ENCODE measurements at places on chromosomes 12 and 14.

- no peak for DNase-seq
These were observed 50.9 kb downstream of the IGF1 start for GRCh38 chr12:102429211-102430154.

GRCh38 chr12:8047842-8048241, 15.3 kb downstream of the FOXJ2 start:
- DNase-seq, result no peak

GRCh38 chr14:22226381-22226780, 362.6 kb downstream of the DAD1 start:
- DNase-seq, result peak; percentile 57

DNA sequence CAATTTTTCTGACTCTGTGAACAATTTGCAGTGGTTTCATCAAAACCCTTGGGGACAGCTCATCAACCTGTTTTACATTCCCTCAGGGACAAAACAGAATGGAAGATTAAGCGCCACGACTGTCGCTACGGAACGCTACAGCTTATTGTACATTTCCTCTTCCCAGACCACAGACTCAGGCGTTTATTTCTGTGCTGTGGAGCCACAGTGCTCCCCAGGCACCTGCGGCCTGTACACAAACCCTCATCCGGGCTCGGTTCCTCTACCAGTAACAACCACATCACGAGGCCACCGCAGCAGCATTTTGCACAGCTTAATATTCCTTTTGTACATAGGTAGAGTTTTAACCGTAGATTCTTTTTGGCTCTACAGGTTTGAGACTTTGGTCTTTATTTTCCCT, 397.4 kb upstream of the OR4E1 start:
- DNase-seq, result peak; percentile 28

DNA sequence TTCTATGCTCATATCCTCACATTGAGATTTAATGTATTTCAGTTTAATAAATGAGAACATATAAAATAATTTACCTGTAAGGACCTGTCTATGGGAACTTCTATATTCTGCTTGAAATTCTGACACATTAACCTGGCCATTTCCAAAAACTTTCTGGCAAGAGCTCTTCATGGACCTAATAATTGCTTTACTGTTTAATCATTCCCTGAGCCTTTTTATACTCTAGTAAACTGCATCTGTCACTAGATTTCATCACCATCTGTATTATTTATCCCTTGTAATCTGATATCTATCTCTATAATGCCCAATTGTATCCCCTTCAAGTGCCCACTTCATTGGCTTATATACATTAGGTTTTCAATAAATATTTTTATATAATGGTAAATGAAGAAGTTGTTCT, 327.7 kb downstream of the RAD51B start:
- DNase-seq, result no peak

DNA sequence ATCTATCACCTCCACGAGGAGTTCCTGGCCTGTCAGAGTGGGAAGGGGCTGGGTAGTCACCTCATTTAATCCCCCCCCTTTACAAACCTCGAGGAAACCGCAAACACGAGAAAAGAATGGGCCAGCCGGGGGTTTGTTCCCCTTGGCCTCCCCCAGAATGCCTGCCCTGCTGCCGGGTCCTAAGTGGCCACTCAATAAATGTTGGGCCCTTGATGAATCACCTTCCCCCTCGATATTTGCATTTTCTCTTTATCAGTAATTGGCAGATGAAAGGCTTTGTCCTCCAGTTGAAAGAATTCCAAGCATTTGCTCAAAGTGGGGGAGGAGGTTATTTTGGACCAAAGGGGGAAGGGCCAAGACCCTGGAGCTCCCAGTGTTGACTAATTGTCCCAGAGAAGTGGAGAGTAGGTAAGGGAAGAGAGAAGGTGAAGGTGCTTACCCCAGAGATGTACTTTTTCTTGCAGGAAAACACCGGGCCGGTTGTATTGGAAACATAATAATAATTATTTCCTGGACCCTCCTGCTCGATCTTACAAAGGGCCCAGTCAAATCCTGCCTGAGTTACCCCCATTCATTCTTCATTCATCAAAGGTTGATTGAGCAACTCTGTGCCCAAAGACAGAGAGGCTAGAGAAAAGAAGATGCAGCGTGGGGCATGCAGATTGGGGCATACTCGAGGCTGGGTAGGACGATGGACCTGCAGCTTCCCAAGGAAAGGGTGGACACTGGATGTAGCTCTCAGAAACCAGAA, 1.9 kb upstream of the KDM2B start:
- no peak for DNase-seq

- no peak for DNase-seq
These were observed 217.3 kb downstream of the C12orf75 start for GRCh38 chr12:105547786-105548185.

- no peak for DNase-seq
These were observed 266.4 kb downstream of the SSPN start for GRCh38 chr12:26461776-26462175.

DNA sequence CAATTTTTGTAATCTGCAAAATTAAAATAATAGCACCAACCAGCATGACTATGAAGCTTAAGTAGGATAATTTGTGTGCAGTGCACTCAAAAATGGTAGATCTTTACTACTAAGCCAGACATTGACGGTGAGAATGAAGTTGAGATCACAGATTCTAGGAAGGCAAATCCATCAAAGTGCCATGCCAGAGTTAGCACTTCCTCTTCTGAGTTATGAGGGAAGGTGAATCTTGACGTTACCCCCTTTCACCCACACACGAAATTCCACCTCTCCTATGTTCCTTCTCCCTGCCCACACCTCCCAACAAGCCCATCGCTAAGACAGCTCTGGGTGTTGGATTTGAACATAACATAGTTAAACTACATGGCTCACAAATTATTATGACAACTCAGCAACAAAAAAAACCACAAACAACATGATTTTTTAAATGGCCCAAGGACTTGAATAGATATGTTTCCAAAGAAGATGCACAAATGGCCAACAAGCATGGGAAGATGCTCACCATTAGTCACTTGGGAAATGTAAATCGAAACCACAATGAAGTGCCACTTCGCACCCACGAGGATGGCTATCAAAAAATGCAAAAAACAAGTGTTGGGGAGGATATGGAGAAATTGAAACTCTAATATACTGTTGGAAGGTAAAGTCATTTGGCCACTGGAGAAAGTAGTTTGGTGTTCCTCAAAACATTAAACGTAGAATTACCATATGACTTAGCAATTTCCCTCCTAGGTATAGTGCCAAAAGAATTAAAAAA, 119.3 kb upstream of the RAP1B start:
- DNase-seq, result no peak

DNA sequence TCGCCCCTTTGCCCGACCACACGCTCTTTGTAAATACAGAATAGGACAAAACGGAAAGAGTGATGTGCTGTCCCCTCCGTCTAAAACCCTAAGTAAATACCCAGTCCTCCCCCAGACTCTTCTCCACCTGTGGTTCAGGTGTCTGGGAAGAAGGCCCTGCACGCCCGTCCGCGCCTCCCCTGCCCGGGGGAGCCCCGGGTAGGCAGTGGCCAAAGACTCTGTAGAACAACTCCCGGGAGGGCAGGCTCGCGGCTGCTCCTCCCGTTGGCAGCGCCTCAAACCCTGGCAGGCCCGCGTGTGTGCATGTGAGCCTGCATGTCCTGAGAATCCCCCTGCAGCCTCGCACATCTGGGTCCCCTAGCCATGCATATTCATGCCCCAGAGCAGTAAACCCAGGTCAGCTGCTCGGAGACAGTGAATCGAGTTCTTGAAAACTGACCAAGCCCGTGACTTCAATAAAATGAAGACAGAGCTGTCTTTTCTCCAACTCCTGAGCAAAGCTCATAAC, 165.8 kb downstream of the MON2 start:
- no peak for DNase-seq

DNA sequence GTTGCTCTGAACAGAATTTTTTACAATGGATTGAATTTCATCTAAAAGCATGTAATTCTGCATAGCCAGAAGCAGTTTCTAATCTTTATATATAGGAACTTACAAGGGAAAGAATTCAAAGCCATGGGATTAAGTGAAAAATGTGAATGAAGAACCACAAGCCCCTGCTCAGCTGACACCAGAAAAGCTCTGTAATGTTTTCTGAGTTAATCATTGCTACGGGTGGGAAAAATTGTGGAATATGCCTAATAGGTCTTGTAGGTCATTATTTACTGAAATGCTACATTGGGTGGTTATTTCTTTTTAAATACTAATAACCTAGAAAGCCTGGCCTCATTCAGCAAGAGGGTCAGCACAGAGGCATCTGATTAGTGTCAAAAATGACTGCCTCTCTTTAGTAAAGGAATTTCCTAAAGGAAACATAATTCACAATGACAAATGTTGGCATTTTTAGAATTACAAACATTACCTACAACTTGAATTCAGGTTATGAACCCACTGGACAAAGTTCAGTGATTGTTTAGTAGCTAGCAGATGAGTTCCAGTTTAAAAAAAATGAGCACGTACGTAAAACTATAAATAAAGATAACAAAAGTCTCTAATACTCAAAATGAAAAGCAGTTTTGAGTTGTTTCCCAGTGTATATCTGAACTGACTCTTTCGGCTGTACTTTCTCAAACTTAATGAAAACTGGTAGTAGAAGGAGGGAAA, 75.3 kb downstream of the BMP4 start:
- DNase-seq, result no peak

DNA sequence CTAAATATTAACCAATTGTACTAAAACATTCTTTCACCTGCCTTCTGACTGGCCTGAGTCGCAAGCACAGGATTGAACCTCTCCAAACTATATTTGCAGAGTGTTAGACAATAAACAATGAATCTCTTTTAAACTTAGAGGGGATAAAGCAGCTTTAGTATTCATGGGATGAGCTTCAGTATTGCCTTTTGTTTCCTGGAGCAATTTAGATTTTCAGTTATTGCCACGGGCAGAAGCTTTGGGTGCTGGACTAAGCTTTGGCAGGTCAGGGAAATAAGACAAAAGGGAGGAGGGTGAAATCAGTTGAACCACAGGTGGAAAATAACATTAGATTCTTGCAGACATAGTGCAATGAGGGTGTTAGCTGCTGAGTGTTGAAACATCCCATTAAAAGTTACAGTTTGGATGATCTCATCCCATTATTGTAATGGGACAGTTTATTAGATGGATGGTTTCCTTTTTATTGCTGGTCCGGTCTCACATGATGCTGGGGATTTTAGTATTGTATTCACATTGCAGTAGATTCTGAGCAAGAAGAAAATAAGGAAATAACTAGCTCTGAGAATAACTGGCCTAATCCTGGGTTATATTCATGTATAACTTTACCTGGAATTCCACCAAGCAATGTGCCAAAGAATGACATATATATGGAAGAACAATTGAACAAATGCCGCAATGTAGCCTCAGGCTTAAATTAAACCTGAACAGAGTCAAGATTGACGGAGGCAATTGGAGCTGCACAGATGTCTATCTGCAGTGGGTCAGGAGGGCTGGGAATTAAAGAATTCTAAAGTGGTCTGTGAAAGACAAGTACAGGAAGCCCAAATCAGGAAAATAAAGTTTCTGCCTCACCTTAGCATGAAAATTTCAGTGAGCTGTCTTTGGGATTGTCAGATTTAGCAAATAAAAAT, 1092.8 kb upstream of the SEL1L start:
- no peak for DNase-seq

DNA sequence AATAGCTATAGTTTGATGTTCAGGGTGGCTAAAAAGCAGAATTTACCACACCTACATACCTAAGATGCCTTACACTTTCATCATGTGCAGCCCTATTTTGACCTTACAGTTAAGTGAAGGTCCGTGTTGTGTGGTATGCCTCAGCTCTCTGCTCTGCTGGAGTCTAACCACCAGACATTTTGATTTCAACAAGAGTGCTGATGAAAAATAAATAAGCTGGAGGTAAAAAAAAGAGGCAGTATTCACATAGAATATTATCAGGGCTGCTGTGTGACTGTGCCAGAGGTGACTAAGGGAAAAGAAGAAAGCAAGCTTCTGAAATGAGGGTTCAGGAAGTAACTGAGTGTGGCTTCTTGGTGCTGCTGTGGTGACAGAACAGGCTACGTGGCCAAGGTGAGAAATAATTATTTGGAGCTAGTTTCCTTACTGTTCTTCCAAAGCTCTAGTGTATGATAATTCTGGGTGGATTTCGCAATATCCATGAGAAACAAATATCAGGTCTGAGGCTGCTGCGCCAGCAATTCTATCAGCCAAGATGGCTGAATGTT, 188.8 kb downstream of the STXBP6 start:
- DNase-seq, result no peak

GRCh38 chr12:8572507-8572906, 31.8 kb upstream of the CLEC4E start:
- peak; percentile 25 for DNase-seq

- DNase-seq, result no peak
These were observed 24.4 kb upstream of the PTPRQ start for GRCh38 chr12:80419644-80420043.

DNA sequence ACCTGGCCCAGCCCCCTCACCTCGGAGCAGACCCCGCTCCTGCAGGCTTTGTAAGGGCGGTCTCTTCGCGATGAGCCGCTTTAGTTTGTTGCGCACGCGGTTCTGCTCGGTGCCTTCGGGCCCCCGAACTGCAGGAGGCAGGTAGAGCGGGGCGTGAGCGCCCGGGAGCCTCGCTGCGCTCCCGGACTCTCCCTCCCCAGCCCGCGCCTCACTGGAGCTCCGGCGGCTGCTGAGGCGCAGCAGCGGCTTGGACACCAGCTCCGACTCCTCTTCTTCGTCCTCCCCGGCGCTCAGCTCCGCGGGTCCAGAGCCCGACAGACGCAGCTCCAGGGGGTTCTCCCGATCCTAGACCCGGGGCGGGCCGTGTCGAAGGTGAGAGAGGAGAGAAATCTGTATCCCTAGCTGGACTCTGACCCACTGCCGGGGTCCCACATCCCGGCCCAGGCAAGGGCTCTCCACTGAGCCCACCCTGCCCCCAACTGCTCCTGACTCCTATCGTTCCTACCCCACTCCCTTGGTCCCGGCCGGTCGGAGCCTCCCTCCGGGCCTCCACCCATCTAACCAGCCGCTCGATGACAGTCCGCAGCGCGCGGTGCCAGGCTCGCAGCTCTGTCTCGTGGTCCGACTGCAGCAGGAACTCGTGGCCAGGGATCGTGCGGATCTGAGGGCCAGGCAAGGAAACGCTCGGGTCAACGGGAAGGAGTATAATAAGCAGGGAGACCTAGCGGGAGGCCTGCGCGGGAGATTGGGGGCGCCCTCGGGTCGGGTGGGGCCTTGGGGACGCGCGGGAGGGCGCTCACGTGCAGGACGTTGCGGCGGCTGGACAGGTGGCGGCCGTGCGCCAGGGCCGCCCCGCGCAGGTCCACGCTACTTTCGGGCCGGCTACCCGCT, 4.2 kb downstream of the ARHGAP9 start:
- no peak for DNase-seq

DNA sequence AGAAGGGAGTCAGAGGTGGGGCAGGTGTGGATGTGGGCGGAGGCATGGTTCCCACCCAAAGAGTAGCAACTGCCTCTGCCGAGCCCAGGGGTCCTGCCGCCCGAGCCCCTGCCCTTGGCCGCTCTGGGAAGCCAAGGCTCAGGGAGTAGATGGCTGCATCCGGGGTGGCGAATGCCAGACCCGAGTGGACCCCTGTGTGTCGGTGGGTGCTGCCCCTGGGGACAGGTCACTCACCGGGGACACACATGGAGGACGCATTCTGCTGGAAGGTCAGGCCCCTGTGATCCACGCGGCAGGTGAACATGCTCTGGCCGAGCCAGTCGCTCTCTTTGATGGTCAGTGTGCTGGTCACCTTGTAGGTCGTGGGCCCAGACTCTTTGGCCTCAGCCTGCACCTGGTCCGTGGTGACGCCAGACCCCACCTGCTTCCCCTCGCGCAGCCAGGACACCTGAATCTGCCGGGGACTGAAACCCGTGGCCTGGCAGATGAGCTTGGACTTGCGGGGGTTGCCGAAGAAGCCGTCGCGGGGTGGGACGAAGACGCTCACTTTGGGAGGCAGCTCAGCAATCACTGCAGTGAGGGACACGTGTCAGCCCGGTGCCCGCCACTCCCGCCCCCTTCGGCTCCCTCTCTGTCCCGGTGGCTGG, 329.0 kb downstream of the TMEM121 start:
- no peak for DNase-seq

Measured in CD4-positive, alpha-beta T cell treated with Interleukin-4 for 4 hours (primary cell).